ENCODE measurements at places on chromosomes 1 and 21.

- DNase-seq: no peak
Observed at GRCh38 chr1:240804475-240804874, 192.5 kb upstream of the GREM2 start.

- DNase-seq: no peak
Observed at GRCh38 chr1:198275597-198275996, 118.8 kb downstream of the NEK7 start.

GRCh38 chr1:80594013-80594412 lies 1206.7 kb upstream of the ADGRL2 start:
- DNase-seq: no peak

- DNase-seq: peak; percentile 69
Observed at GRCh38 chr1:31669786-31670592, 25.3 kb upstream of the PEF1 start.

- DNase-seq: no peak
Observed at GRCh38 chr1:203701606-203702005, 63.4 kb upstream of the LAX1 start.

GRCh38 chr1:174692313-174692712 lies 244.5 kb downstream of the GPR52 start:
- DNase-seq: no peak

GRCh38 chr1:102107441-102107840 lies 110.7 kb upstream of the OLFM3 start:
- no peak for DNase-seq

- DNase-seq: no peak
Observed at GRCh38 chr1:63857478-63857877, 83.7 kb downstream of the ROR1 start.

DNA sequence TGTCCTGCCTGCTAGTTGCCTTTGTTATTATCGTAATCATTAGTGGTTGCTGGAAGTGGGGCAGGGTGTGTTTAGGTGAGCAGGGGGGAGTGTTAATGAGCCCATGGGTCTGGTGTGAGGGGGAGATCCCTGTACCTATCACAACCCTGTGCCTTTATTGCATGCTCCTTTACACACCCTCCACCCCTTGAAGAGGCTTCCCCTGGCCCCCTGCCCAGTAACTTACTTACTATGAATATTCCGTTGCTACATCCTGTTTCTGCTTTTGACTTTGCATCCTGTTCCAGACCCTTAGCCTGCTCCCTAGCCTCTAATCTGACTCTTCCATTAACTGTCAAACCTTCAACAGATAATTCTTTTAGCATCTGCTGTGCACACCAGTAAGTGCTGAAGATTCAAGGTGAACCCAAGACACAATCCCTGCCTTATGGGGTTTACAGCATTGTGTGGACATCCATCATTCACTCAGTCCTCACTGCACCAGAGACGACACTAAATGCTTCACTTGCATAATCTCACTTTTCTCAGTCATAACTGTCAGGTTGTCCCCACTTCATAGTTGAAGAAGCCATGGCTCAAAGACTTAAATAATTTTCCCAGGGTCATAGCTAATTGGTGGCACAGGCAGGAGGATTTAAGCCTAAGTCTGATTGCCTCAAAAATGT lies 47.9 kb downstream of the CDC7 start:
- DNase-seq: no peak

- DNase-seq: no peak
Observed at GRCh38 chr1:197577580-197577979, 197.7 kb downstream of the DENND1B start.

DNA sequence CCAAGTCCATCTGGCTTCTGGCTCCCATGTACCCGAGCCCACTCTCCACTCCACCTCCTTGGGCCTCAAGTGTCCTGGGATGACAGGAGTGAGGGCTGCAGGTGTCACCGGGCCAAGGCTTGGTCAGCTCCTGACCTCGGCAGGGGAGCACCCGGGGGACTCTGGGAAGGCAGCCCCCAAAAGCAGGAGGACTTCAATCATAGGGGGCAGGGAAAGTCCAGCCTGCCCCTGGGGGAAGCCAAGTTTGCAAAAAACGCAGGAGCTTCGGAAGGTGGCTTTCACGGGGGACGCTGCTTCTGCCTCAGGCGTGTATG lies 56.8 kb downstream of the KCNAB2 start:
- no peak for DNase-seq

DNA sequence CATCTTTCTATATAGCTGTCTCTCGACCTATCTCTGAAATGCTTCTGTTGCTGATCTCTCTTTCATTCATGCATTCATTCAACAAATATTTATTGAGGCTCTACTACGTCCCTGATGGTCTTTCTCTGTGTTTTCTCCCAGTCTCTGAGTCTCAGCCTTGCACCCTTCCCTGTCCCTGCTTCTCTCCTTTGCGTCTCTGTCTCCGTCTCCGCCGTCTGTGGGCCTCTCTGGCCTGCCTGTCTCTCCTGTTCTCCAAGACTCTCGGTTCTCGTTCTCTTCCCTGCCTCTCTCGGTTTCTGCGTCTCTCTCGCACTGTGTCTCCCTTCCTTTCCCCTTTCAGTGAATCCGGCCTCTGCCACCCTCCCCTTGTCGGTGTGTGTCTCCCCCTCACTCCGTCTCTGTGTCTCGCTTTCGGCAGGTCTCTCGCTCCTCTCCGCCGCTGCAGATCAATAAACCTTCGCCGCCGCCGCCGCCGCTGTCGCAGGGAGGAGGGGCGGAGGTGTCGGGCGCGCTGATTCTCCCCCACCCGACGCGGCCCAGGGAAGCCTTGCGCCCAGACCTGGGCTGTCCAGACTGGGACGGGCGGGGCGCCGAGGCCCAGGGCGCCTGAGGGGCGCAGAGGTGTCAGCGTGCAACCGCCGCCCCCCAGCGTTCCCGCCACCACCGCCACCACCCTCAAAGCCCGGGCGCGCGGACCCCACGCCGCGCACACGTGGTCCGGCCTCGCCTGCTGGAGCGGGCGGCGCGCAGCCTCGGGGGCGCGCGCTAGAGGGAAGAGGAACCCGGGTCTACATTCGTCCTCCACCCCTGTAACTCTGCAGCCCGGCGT lies 3.0 kb downstream of the EFNA3 start:
- no peak for DNase-seq

GRCh38 chr1:169860187-169860586 lies 33.5 kb downstream of the SCYL3 start:
- DNase-seq: no peak

DNA sequence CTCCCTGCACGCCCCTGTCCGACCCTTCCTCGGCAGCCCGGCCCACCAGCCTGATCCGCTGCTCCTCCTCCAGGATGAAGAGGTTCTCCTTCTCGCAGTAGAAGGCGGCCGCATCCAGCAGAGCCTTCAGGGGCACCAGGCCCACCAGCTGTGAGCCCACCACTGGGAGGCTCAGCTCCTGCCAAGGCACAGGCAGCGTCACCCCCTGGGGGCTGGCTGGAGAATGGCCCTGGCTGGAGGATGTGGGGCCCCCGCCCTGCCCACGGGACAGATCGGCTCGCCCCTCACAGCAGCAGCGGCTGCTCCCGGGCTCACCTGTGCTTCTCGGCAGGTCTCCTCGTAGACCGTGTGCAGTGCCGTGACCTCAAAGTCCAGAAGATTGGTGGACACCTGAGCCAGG lies 5.3 kb downstream of the FTCD start:
- peak; percentile 9 for DNase-seq

DNA sequence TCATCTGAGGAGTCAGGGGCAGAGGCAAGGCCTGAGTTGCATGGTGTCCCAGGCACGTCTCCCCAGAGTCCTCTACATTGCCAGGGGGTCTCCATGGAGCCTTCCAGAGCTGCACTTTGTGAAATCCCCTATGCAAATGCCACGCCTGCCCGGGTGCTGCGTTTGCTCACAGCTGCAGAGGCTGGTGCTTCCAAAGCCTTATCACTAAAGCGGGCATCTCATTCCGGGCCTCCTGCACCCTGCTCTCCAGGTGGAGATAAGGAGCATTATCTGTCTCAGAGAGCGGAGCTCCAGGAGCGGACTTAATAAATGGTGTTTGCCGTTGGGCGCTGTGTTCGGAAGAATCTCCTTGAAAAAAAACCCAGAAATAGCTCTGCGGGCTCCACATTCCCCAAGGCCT lies 25.9 kb upstream of the ACTL8 start:
- no peak for DNase-seq

DNA sequence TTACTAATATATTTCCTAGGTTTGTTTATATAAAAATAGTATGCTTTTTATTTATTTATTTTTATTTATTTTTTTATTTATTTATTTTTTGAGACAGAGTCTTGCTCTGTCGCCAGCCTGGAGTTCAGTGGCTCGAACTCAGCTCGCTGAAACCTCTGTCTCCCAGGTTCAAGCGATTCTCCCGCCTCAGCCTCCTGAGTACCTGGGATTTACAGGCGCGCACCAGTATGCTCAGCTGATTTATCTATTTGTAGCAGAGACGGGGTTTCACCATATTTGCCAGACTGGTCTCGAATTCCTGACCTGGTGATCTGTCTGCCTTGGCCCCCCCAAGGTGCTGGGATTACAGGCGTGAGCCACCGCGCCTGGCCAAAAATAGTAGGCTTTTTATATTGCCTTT lies 33.2 kb downstream of the BRINP3 start:
- DNase-seq: no peak

DNA sequence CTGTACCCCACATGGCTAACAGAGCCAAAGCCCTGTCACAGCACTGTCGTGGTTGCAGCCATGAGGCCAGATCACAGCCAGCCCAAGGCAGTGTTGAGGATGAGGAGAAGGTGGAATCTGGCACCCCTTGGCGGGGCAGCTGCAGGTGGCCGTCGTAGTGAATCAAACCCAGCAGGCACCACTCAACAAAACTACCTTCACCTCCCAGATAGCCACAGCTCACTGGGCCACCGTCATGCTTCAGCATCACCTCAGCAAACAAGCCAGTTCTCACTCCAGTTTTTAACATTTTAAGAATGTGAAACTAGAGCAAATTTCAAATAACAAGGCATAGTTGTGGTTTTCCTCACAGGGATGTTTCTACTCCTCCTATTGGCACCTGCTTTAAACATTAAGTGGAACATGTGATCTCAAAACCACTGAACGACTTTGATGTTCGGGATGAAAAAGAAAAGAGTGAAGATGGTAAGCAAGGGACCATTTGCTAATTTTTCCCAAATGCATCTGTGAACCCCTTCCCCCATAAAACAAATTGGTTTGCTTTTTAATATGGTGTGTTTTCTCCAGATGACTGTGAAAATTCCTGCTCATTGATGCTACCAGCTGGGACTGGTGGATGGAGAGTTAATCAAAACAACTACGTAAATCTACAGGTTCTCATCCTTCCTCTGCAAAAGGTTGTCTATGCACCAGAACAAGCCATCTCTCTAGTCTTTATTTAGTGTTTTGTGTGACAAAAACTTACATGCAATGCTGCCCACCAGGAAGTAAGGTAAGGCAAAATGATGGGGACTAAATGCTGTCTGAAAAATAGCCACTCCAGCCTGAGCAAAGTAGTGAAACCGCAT lies 45.5 kb downstream of the TOR1AIP2 start:
- no peak for DNase-seq

DNA sequence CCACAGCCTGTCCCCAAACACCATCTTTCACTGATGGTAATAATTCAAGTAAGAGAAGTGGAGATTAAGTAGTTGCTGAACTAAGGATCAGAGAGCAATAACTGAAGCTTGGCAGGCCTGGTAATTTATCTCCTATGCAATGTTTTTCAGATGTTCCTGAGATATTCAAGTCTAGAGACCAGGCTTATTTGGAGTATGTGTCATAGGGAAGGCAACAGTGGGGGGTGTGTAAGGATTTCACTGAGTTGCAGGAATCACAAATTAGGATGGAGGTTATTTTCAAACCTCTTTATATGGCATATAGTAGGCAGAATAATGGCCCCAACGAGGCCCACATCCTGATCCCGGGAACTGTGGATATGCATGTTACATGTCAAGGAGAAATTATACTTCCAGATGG lies 171.7 kb downstream of the KCNJ6 start:
- DNase-seq: no peak
